ENCODE measurements at places on chromosomes 12 and 14.

DNA sequence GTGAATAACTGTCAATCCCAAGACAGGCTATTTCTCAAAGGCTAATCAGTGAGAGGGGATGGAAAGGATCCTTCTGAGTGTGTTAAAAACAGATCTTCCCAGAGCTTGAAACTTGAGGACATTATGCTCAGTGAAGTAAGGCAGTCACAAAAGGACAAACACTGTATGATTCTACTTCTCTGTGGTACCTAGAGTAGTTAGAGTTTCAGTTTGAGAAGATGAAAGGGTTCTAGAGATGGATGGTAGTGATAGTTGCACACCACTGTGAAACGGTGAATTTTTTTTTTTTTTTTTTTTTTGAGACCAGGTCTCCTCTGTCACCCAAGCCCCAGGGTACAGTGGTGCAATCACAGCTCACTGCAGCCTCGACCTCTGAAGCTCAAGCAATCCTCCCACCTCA is 133.8 kb downstream of the SAMD4A start:
- no peak for DNase-seq

GRCh38 chr12:26971963-26972362 is 33.7 kb downstream of the FGFR1OP2 start:
- no peak for DNase-seq

DNA sequence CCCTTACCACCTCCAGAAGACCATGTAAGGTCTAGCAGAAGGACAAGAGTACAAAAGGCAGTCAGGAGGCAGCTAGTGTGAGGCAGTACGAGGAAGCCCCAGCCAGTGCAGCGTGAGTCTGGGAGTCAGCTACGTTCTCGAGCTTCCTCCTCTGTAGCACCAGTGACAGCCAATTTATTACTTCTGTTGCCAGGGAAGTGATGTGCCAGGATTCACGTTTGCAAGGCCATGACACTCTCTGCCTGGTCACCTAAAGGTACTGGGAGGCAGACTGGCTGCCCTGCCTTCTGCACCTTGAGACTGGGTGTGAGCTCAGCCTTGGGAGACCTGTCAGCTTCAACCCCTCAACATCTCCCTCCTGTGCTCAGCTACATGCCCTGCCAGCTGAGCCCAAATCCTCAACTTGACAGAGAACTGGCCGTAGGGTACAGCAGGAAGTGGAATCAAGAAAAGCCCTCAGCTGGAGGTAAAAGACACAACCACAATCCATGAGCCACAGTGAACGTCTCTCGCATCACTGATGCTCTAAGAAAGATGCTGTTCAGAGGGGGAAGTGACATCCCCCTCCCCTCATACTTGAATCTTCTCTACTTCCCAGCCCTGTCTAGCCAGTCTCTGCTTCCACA is 182.5 kb upstream of the RGS6 start:
- peak; percentile 20 for DNase-seq

- peak; percentile 26 for DNase-seq
Observed at GRCh38 chr14:64704743-64705380, 638 bp downstream of the PLEKHG3 start.

GRCh38 chr12:40742041-40742440 is 49.8 kb downstream of the CNTN1 start:
- no peak for DNase-seq

GRCh38 chr12:88860851-88861250 is 280.6 kb upstream of the KITLG start:
- no peak for DNase-seq

DNA sequence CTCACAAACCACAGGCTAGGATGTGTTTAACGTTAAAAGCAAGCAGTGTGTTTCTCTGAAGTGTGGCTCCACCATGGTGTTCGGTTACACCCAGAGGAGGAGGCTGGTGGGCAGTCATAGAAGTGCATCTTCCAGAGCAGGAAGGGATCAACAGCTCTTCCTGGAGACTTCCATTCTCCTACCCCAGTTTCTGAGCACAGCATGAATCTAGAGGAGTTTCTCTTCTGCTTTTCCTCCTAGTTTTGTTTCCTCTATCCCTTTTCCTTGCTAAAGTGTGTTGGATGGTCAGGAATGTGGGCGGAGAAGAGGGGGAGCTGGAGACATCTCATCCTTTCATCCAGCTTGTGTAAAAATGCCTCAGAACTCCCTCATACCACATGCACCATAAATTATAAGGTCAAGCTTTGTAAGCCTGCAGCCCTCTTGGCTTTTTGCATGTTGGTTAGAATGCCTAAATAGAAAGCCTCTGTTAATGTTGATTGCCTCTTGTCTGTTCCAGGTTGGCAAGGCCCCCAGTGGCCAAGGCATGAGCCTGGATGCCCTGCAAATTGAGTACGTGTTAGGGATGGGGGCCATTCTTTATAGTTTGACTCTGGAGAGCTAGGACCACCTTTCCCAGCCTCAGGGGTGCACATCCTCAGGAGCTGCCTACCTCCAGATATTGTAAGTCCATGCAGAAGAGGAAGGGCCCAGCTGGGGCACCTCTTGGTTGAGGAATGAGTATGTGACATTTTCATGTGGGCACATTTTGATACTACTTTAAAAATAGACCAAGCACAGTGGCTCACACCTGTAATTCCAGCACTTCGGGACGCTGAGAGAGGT is 4.0 kb upstream of the CKAP4 start:
- peak; percentile 54 for DNase-seq

GRCh38 chr12:2845280-2845679 is 10.4 kb upstream of the NRIP2 start:
- DNase-seq = no peak

DNA sequence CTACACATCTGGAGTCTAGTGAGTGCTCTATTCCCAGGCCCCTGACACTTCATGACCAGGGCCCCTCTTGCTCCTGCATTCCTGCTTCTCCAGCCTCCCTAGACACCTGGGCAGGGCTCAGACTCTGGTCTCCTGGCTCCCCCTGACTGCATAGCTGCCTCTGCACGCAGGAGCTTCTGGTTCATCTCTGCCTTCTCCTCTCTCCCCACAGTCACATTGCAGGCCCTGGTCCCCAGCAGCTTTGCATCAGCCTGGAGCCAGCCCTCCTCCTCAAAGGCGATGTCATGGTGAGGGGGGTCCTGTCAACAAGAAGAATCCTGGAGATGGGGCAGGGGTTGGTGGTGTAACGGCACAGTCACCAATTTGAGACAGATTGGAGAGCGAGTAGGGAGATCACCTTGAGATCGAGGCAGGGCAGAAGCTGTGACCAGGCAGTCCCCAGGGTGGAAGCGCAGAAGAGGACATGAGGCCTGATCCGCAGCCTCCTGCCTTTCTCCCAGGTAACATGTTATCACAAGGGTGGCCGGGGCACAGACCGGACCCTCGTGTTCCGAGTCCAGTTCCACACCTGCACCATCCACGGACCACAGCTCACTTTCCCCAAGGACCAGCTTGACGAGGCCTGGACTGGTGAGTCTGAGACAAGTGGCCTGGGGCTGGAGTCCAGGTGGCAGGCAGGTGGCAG is 8.1 kb downstream of the TNS2 start:
- DNase-seq = no peak

DNA sequence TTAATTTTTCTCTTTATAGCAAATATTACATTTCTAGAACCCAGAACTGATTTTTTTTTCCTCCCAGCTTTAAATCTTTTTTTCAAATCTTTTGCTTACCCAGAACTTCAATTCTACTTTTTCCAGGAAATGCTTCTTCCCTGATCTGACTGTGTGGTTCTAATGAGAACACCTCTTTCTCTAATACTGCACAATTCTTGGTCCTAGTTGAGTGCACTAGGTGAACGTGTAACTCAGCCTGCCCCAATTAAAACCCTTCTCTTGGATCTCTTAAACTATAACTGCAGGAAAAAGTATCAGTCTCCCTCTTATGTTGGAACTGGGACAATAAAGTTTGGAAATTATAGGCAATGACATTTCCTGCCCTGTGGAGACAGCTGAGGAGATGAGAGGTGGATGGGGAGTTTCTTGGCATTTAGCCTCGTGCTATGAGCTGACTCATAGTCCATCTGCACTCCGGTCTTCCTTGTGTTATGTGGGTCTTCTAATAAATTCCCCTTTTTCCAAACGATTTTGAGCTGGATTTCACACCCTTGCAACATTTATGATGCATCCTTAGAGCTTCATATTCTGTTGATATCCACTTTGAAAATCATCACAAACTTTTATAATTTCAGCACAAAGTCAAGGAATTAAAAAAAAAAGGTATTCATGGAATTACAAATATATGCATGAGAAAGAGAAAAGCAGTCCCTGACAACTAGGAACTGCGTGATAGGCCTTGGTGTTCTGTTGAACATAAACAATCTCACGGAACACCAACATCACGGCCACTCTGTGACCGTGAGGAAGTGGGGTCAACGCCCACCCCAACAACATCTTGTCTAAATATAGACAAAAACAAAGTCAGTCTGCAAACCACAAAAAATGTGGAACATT is 52.4 kb downstream of the BRMS1L start:
- peak; percentile 81 for DNase-seq

GRCh38 chr14:43640718-43641267 is 866.3 kb downstream of the FSCB start:
- DNase-seq = no peak

- no peak for DNase-seq
Observed at GRCh38 chr12:95520816-95521215, 30.5 kb downstream of the USP44 start.

DNA sequence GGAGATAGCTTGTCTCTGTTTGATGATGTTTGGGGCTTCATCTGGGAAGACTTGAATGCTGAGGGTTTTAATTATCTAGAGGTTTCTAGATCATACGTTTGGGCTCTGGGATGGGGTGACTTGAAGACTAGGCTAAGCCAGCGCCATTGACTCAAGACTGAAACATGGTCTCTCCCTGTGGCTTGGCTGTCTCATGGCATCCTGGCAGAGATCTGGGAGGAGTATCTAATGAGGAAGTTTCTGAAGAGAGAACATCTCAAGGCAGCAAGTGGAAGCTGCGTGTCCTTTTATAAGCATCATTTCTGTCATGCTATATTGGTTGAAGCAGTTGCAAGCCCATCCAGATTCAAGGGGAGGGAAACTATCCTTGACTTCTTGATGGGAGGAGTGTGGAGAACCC is 104.8 kb downstream of the UNC79 start:
- peak; percentile 38 for DNase-seq

- DNase-seq = no peak
Observed at GRCh38 chr12:103529306-103529705, 33.5 kb upstream of the C12orf42 start.

- DNase-seq = no peak
Observed at GRCh38 chr14:36940476-36940875, 231.9 kb downstream of the SLC25A21 start.

DNA sequence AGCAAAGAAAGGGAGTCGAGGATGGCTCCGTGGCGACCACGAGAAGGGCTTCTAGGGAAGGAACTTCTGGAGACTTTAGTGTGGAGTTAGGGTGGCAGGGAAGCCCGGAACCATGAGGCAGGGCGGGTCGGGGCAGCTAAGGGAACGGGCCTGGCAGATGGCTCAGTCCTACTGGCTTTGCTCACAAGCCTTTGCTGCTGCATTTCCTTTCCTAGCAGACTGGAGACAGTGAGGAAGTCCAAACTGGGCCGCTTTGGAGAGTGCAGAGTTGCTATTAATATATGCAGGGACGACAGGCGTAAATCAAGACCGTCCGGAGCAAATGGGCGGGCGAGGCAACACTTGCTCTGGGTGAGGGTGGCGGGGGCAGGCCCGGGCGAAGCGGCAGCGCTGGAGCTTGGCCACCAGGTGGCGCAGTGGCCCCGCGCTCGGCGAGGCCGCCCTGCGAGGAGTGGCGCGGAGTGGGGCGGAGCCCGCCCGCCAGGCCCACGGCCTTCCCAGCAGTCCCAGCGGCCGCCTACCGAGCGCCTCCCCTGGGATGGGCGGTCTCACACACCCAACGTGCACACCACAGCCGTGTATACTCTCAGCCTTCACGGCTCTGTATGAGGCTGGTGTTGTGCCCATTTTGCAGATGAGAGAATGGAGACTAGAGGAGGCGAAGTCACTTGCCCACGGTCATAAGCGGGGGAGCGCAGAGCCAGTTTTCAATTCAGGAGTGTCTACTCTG is 24.4 kb upstream of the LRTM2 start:
- peak; percentile 97 for DNase-seq

DNA sequence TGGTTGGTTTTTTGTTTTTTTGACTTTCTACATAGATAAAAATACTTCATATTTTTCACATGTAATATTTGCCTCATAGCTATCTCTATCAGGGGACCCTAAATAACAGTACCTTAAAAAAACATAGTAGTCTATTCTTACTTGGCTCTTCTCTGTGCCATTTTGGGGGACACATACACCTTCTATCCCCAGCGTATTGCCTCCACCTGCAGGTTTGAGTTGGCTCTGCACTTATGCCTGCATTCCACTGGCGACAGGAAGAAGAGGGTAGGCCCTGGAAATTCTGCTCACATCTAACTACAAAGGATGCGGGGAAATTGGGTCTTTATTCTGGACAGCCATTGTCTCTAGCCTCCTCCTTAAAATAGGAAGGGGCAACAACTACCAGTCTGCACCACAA is 13.8 kb upstream of the IFI27L2 start:
- DNase-seq = no peak

GRCh38 chr12:94563286-94563685 is 87.1 kb downstream of the TMCC3 start:
- no peak for DNase-seq

DNA sequence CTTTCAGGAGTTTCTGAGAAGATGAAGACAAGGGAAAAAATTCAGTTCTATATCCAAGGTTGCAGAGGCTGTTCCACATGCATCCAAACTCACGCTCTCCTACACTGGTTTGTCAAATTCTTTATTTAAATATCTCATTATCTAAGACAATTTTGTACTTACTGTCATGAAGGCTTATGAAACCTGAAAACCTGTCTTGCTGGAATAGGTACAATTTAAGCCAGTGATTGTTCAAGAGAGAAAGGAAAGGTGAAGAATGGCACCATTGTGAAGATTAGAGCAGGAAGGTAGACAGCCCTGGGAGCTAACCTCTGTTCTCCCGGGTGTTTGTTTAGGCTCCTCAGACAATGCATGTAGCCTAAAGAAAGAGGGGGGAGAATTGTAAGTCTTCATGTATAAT is 315.1 kb upstream of the PRKD1 start:
- no peak for DNase-seq

- DNase-seq = no peak
Observed at GRCh38 chr14:22796087-22796707, 19.0 kb downstream of the SLC7A7 start.

All from suppressor macrophage (primary cell).